ENCODE measurements at places on chromosomes 6 and 20. TPM values are rescaled to one million over a fixed set of nuclear protein-coding genes. Genes with fewer than 3 reads are reported as not detected.

The HCRTR2 gene
- total RNA-seq, result not detected

The SFTA2 gene
- not detected for total RNA-seq

The ZBTB46 gene
- total RNA-seq, result 0.10 TPM

The SRMS gene
- total RNA-seq, result not detected

The CTAGE9 gene
- not detected for total RNA-seq
